ENCODE measurements at places on chromosomes 2 and 18.

GRCh38 chr2:144801325-144801724, 281.4 kb upstream of the ZEB2 start:
- DNase-seq: no peak

- DNase-seq: no peak
Measured at GRCh38 chr2:238369591-238370040, 49.3 kb downstream of the TRAF3IP1 start.

DNA sequence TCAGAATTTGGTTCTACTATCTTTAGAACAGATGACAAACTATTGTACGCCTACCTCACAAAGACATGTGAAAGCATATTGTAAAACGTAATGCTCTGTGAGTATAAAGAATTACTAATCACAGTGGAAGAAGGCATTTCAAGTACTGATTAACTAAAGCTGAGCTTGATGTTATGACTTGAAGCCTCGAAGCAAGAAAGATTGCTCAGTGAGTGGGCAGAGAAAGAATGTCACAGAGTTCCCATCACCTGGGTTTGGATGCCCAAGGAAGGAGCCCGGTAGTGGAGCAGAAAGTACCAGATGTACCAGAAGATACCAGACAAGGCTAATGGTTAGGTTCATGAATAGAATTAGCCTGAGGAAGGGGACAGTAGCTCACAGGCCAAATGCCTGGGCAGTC, 39.5 kb upstream of the FAM110C start:
- DNase-seq: no peak

GRCh38 chr2:205885492-205886099, 200.4 kb downstream of the INO80D start:
- peak; percentile 35 for DNase-seq

GRCh38 chr18:35376393-35376741, 770 bp downstream of the ZNF396 start:
- DNase-seq: peak; percentile 21

DNA sequence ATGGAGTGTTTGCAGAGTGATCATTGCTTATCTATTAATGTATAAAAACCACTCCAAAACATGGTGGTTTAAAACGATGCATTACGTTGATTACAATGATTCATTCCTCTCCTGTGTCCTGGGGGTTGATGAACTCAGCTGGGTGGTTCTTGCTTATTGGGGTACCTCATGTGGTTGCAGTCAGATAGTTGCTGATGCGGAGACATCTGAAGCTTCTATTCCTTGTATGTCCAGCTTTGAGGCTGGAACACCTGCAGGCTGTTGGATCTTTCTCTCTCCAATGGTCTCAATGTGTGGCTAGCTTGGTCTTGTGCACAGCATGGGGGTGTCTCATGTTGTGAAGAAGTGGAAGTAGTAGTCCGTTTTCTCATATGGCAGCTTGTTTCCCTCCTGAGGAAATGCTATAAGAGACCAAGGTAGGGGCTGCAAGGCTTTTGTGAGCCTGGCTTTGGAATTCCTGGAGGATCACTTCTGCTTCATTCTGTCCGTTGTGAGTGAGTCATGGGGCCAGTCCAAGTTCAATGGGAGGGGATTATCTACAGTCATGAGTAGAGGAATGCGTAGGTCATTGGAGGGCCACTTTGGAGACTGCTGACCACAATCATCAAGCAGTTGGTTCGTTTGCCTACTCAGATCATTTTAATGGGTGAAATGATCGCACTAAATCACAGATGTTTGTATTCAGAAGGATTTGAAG, 601.0 kb downstream of the SLC4A3 start:
- DNase-seq: no peak

DNA sequence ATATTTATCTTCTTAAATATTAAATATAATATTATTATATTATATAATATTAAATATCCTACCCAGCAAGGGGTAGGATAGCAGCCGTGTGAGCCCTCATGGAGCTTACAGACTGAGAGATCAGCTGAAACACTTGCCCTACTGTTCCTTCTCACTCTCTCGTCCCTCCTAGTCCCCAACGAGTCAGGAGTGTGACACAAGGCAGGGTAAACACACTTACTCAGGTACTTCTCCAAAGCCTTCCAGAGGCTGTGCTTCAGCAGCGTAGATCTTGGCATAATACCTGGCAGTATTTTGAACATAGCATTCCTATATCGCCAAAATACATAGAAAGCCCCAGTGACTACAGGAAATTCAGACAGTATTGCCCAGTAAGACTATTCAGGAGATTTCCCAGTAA, 114.1 kb downstream of the ALPK2 start:
- DNase-seq: no peak

DNA sequence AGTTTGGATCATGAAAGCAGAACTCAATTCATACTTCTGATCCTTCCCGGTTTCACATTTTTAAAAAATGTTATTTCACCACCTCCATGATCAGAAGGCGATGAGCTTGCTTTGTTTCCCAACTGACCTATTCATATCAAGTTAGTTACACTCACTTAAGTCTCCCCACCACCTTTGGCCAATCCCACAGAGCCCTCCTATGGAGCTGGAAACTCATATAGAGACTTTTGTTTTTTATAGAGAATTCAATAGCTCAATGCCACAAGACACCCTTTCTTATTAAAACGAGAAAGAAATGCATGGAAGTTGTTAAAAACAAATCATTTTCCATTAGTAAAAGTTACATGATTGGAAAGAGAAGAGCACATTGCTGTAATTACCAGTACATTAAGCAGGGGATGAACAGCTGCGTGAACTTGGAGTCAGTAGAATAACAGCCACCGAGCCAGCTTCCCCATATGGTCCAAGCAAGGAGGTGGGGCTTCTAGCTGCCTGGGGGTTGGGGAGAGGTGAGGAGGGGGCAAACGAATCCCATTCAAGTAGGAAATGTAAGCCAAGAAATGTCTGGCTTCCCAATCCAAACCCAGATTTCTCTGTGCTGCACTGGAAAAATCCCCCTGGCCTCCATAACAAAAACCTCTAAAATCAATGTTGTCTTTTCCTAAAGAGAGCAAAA, 614.5 kb downstream of the IRS1 start:
- no peak for DNase-seq

GRCh38 chr2:127117603-127118002, 10.6 kb upstream of the BIN1 start:
- no peak for DNase-seq

DNA sequence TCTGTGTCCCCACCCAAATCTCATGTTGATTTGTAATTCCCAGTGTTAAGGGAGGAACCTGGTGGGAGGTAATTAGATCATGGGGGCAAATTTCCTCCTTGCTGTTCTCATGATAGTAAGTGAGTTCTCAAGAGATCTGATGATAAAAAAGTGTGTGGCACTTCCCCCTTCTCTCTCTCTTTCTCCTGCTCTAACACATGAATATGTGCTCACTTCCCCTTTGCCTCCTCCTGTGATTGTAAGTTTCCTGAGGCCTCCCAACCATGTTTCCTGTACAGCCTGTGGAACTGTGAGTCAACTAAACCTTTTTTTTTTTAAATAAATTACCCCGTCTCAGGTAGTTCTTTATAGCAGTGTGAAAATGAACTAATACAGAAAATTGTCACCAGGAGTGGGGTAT, 380.0 kb downstream of the MEIS1 start:
- no peak for DNase-seq

DNA sequence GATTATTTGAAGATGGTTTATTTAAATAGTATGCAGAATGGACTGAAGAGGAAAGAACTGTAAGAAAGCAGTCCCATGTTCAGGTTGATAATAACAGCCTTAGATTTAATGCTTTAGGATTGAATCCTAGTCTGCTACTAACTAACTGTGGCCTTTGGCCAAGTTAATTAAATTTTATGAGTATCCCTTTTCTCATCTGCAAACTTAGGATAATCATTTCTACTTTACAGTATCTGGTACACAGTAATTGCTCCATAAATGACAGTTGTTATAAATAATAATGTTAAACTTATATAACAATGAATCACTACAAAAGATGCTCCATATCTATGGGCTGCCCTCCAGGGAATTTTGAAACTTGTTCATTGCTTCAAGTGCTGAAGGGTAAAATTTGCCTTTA, 41.0 kb downstream of the FAP start:
- DNase-seq: no peak

DNA sequence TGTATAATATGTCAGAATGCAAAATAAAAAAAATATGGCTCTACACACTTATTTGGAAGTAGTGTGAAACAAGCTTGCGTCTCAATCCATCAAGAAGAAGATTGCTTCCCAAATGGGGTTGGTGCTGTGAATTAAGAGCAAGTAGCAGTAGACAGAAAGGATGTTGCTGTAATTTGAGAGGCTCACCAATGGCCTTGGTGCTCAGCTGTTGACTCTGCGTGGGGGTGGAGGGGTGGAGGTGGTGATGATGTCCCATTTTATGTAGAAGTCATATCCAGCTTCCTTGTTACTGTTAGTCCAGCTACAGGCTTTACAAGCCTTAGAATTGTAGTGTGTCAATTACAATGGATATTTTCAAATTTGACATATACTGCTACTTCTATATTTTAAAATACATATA, 223.4 kb upstream of the RND3 start:
- DNase-seq: no peak

DNA sequence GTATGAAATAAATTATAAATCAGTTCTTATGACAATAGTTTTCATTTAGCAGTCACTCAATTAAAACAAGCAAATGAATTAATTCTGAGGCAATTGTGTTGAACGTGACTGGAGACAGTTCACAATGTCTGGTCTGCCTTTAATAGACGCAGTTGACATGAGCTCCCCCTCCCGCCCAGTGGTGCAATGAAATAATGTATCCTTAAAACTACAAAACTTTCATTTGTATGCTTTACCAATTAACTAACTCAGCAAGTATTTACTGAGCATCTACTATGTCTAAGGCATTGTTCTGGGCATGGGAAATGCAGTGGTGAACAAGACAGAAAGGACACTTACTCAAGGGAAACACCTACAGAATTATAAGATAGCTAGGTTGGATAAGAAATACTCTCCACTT, 3.5 kb upstream of the DSC2 start:
- DNase-seq: no peak

DNA sequence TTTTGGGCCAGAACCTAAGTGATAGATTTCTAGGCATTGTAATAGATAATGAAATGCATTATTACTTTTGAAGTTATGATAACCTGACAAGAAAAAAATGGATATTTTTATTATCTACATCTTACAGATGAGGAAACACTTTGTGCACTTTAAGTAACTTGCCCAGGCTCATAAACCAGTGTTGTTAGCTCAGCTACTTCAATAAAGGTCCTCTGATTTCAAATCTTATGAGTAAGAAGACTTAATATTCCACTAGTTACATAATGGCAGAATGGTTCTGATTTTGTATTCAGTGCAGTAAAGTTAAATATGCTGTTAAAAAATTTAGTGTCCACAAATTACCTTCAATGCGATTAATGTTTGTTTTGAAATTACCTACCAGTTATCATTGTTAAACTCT, 199.0 kb downstream of the BABAM2 start:
- DNase-seq: no peak

DNA sequence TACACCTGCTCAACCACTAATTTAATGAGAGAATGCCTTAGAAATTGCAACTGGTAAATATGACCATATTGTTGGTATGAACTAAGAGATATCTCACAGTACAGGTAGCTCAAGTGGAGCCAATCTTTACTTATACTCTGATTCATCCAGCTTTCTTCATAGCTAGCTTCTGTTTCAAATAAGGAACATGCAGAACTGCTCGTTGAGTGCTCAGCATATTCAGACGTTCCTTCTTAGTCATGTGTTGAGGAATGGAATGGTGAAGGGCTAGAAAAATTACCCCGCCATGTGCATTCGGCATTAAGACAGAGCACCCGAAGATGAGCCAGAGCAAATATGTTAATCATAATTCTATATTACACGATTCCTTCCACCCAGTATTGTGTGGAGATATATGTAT, 144.0 kb upstream of the VRK2 start:
- no peak for DNase-seq

GRCh38 chr2:132403146-132403545, 13.5 kb upstream of the GPR39 start:
- DNase-seq: no peak

DNA sequence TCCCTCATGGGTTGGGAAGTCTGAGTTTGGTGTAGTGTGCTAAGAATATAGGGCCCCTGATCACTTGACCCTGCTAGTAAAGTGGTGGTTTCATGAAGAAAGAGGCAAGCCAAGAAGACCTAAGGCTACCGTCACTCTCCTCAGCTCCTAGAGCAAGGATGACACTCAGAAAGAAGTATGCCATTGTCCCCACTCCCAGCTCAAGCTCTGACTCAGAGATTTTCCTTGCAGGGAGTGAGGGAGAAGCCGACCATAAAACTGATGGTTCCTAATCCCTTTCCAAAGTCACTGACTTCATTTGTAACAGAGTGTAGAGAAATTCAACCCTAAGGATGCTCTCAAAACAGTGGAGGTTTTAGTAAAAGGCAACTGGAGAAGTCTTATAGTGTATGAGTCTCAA, 80.9 kb downstream of the ICA1L start:
- no peak for DNase-seq

DNA sequence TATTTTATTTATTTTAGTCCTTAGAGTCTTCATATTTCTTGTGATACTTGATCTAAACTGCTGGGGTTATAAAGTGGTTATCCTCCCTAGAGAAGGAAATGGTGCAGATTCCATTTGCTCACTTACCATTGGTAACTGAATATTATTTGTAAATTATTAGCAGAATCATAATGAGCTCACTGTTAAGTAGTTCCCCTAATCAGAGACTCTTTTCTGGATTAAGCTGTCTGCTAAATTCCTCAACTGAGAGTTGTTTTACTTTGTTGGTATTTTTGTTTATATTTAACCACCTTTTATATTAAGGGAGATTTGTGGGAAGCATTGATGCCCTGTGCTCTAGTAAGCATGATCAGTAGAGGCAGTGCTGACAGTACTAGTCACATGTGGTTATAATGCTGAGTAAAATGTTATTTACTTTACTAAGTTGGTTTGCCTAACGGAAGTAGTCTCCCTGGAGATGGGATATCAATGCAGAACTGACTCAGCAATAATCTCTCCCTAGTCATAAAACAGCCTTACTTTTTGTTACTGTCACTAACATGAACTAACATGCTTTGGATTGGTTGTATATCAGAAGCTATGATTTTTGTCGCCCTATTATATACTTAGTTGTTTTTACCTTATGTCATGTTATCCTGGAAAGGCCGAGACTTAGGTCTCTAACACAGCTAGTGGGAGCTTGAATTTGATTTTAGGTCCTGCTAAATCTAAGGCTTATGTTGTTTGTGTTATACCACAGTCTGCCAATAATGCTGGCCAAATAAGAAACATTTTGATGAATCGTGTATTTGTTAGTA, 166.7 kb downstream of the MCFD2 start:
- DNase-seq: no peak

Data from CD4-positive, alpha-beta T cell treated with Interleukin-21 for 1 hour (primary cell).